ENCODE measurements at places on chromosomes 16 and 17.

GRCh38 chr17:65027305-65027704 is 29.2 kb downstream of the GNA13 start:
- DNase-seq: peak; percentile 33

DNA sequence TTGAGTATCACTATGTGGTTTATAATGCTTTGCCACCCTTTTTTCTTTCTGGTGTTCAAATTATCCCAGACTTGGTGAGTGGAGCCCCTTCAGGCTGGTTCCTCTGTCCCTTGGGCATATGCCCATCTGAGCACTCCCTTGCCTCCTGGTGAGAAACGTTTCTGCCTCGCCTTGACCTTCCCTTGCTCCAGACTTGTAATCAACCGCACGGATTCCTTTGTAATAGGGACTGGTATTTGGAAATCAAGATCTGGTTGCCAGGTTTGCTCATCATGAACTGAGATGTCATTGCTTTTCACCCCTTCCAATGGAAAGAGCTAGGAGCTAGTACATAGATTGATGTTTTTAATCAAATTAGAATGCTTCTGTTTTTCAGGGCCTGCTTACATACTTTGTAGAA is 43.7 kb downstream of the SEC14L1 start:
- no peak for DNase-seq

DNA sequence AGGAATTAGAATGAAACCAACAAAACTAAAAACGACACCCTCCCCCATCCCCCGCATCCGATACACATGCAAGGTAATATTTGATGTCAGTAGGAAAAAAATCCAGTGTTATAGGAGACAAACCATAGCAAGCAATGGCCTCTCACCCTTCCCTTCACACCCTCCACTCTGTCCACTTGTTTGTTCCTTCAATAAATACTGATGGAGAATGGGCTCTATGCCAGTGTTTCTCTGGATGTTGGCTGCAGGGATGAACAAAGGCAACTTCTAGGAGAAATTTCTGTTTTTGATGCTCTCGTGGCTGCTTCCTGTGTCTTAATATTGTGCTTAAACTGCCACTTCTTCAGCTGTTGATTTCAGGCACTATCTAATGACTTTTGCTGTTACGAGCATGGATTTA is 98.8 kb downstream of the WWOX start:
- no peak for DNase-seq

DNA sequence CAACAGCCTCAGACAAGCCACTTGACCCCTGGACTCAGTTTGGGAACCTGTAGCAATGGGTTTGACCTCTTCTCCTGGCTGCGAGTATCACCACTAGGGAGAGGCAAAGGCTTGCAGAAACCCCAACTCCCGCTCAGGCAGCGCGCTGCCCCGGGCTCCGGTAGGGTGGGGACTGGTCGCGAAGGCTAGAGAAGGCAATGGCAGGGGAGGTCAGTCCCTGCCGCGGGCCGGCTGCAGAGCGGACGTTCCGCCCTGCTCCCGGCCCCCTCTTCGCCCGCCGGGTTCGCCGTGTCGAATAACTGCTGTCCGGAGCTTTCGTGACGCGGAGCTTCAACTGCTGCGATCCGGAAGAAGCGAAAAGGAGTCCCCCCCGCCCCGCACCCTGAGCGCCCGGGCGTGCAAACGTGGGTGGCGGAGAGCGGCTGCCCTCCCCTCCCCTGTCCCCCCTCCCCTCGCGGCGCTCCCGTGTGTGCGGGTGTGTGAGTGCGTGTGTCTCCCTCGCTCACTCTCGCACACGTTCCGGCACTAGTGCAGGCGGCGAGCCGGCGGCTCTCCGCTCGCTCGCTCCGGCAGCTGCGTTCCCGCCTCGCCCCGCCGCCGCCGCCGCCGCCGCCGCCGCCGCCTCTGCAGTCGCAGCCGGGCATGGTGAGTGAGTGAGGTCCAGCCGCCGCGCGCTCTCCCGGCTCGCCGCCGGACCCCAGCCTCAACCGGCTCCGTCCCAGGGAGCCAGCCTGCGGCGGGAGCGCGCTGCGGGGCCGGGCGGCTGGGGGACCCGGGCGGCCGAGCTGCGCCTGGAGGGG is 772 bp upstream of the SHISA6 start:
- DNase-seq: no peak

DNA sequence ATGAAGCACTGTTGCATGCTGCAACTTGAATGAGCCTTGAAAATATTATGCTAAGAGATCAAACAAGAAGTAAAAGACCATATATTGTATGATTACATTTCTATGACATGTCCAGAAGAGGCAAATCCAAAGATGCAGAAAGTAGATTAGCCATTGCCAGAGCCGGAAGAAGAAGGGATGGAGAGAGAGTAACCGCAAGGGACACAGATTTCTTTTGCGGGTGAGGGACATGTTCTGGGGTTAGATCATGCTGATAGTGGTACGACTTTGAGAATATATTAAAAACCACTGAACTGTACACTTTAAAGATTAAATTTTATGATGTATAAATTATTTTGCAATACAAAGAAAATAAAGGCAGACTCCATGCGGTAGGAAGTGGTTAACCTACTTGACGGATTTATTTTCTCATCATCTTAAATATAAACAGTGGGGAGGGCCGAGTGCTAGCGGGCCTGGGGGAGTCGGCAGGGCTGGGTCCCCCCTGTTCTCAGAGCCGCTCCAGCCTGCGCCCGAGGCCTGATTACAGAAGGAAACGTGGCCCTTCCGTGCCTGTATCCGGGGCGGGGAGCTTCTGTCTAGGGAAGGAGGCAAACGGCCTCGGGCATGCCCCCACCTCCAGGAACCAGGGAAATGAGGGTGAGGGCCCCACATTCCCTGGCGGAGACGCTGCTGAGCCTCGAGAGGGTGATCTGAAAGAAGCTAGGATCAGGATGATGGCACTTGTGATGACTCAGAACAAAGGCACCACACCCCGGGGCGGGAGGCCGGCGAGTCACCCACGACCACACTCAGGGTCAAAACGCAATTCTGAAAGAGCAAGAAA is 48.0 kb downstream of the SHCBP1 start:
- DNase-seq: no peak

DNA sequence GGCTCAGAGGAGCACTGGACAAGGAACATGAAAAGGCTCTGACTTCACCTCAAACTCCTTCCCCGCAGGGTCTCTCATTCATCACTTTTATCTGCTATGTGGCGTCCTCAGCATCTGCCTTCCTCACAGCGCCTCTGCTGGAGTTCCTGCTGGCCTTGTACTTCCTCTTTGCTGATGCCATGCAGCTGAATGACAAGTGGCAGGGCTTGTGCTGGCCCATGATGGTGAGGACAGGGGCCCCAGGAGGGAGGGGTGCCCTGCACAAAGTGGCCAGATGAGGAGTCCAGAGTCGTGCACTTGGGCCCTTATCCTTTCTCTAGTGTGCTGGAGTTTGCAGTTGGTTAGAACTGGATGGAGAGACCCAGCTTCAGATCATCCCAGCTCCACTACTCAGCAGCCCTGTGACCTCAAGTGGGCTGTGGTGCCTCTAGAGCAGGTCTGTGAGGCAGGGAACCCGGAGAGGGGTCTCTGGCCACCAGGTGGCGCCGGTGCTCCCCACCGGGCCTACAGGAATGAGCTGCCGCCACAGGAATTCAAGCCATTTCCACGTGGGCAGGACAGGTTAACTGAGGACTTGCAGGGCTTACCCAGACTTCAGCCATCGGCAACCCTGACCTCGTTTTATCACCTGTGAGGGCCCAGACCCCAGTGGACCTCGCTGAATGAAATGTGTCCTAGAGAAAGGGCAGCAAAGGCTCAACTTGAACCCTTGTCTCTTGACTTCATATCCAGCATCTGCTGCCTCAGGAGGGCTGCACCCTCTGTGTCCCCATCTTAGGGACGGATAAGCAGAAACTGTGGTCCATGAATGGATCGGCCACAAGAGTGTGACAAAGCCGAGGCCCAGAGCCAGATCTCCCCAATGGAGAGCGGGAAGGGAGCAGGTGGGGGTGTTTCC is 4.0 kb downstream of the CMTM3 start:
- peak; percentile 81 for DNase-seq

- no peak for DNase-seq
Observed at GRCh38 chr17:68497885-68498319, 14.3 kb upstream of the PRKAR1A start.

GRCh38 chr17:7435676-7436555 is 681 bp downstream of the TMEM102 start:
- peak; percentile 52 for DNase-seq

- peak; percentile 22 for DNase-seq
Observed at GRCh38 chr17:76498876-76499251, 2.4 kb downstream of the RHBDF2 start.

GRCh38 chr16:66121466-66121865 is 245.0 kb upstream of the CDH5 start:
- no peak for DNase-seq

DNA sequence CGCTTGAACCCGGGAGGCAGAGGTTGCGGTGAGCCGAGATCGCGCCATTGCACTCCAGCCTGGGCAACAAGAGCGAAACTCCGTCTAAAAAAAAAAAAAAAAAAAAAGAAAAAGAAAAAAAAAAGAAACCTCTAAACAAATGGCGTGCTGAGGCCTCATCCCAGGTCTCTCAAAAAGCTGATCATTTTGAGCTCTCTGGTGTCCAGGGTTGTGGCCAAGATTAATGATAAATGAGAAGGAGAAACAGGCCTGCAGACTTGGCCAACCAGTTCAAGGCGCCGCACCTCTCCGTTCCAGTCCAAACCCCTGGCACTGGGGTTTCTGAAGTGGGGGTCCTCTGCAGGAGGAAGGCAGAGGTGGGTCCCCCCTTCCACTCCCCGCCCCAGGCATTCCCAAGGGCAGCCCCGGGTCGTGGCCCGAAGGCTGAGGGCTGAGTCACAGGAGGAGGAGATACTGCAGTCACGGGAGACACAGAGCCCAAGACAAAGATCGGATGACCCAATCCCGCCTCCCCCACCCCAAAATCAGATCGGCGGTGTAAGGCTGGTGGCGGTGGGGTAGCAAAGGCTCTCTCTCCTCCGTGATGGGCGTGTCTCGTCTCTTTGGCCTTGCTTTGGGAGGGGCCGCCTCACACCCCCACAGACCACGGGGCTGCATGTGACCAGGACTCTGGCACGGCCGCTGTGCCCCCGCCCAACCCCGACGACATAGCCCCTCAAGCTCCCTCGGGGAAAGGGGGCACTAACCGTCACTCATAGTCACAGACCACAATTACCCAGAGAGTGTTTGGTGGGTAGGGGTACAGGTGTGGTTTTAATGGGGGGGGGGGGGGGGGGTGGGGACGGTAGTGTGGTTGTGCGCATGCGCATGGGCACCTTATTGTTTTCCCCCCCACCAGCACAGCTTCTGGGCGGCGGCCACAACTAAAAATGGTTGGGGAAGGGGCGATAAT is 1.1 kb downstream of the VAT1 start:
- peak; percentile 17 for DNase-seq

- no peak for DNase-seq
Observed at GRCh38 chr17:80704894-80705293, 160.3 kb downstream of the RPTOR start.

- DNase-seq: no peak
Observed at GRCh38 chr16:10511829-10512228, 68.6 kb downstream of the EMP2 start.

GRCh38 chr17:337866-338265 is 14.7 kb downstream of the RPH3AL start:
- DNase-seq: no peak

- DNase-seq: no peak
Observed at GRCh38 chr16:51658531-51658930, 507.5 kb upstream of the SALL1 start.

GRCh38 chr16:89365044-89365467 is 125.3 kb downstream of the ANKRD11 start:
- DNase-seq: no peak

- no peak for DNase-seq
Observed at GRCh38 chr16:49994006-49994405, 31.0 kb upstream of the CNEP1R1 start.

DNA sequence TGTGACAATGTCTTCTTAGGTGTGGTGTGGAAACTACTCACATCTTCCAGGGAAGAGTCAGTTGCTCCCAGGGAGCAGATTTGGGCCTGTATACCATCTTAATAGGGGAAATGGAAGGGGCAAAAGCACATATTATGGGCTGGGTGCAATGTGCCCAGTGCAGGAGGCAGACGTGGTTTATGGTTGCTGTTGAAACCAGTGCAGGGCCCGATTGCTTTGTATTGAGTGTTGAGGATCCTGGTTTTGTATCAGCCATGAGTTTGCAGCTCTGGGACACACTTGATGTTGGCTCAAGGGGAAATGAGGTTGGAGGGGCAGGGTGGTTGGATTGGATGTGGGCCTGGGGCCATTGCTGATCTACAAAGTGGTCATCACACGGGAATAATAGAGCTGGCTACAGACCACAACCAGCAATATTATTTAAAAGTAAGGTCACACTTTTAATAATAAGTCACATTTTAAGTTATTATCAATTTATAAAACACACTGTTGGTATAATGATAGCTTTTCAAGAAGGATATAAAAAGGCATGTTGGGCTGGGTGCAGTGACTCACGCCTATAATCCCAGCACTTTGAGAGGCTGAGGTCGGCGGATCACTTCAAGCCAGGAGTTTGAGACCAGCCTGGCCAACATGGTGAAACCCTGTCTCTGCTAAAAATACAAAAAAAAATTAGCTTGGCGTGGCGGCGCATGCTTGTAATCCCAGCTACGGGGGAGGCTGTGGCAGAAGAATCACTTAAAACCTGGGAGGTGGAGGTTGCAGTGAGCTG is 302.4 kb downstream of the SEC14L1 start:
- no peak for DNase-seq

DNA sequence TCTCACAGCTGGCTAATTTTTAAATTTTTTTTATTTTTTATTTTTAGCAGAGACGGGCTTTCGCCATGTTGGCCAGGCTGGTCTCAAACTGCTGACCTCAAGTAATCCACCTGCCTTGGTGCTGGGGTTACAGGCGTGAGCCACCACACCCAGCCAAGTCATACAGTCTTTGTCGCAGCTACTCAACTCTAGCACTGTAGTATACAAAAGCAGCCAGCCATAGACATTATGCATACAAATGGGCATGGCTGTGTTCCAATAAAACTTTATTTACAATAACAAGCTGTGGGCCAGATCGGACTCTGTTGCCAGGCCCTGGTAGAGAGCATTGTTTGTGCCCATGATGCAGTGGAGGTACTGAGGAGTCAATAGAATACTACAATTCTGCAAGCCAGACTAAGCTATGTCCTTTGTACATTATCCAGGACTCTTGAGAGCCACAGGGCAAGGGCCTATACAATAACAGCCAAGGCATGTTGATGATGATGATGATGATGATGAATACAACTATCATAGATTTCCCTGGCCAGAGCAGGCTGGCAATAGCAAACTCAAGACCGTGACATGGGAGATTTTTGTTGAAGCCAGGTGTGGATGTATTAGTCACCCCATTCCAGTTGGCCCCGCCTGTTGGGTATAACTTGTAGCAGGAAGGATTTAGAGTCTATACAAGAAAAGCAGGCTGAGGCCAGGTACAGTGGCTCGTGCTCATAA is 101.8 kb downstream of the MYH11 start:
- no peak for DNase-seq
